ENCODE measurements at places on chromosomes 11 and 22.

GRCh38 chr11:115996808-115997188 is 492.6 kb upstream of the CADM1 start:
- no peak for DNase-seq

DNA sequence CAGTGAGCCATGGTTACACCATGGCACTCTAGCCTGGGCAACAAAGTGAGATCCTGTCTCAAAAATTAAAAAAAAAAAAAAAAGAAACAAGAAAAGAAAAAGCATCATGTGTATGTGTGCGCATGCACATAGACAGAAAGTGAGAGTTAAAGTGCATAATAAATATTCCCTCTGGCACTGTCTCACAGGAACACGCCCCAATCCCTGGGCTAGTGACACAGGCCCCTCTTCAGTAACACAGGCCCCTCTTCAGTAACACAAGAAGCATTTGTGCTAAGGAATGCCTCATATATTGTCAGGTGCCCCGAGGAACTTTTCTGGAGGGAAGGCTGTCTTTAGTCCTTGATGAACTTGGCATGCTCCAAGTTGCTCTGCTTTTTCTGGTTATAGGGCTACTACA is 57.5 kb downstream of the RPL27A start:
- DNase-seq: no peak

DNA sequence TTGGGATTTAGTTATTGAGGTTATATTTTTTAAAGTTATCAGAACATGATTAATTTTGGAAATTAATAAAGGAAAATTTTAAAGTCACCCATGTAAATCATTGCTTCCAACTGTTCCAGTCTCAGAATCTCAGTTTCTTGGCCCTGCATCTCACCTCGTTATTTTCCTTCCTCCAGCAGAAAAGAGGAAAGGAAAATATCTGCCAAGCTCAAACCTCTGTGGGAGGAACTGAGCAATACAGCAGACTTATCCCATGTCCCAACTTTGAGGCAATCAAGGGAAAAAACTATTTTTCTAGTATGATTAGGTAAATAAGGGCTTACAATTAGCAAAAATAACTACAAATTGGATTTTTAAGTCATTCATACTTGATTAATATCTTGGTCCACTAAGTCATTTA is 30.1 kb downstream of the ELMOD1 start:
- no peak for DNase-seq

- peak; percentile 7 for DNase-seq
Observed at GRCh38 chr11:108405706-108406105, 61.6 kb downstream of the C11orf65 start.

GRCh38 chr11:70575396-70576060 is 177.2 kb downstream of the CTTN start:
- DNase-seq: no peak

DNA sequence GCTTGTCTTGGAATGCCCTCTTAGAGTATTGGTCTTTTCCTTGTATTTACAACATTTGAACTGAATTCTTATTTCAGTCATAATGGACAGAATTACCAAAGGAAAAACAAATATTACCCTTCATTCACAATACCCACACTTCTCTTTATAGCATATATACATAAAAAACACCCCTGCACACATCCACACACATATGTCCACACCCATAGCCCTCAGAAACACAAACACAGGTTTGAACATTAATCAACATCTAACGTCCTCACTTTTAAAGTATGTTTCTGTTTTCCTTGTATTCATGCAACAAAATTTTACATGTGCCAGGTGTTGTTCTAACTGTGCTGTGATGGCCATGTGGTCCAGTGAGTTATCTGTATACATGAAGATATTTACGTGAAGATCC is 11.6 kb upstream of the NXPE2 start:
- no peak for DNase-seq

GRCh38 chr11:47606731-47607130 is 12.5 kb upstream of the C1QTNF4 start:
- DNase-seq: peak; percentile 9

DNA sequence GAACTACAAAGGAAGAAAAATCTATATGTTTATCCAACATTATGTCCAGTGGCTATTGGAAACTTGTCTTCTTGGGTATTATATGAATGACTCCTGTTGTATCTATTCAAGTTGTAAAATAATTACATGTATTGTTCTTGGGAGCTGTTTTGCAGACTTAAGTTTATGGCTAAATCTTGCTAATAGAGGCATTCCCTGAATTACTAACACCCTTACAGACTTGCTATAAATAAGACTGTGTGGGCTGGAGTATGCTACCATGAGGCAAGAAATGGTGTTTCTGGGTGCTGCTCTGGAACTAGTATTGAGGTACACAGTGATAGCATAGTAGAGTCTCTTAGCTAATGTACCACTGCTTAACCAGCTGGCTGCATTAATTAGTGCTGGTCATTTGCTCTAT is 155.1 kb downstream of the HIPK3 start:
- no peak for DNase-seq

DNA sequence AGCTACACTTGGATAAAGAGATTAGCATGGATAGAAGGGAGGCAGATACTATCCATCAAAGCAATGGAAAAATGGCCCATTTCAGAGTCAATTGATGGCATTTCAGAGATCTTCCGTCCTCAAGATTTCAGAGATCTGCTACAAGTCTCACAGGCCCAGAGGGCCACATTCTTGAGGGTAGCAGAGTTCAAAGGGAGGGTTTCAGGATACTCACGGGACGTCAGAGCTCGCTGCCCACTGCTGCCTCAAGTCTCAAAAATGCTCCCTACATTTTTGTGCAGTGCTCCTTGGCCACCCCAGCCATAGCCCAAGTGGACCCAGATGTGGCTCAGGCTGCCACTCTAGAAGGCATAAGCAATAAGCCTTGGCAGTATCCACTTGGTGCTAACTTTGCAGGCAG is 24.9 kb downstream of the RTL6 start:
- DNase-seq: no peak

GRCh38 chr22:46622081-46622521 is 1.9 kb downstream of the GRAMD4 start:
- DNase-seq: no peak

- DNase-seq: no peak
Observed at GRCh38 chr11:79963856-79964645, 523.2 kb upstream of the TENM4 start.

DNA sequence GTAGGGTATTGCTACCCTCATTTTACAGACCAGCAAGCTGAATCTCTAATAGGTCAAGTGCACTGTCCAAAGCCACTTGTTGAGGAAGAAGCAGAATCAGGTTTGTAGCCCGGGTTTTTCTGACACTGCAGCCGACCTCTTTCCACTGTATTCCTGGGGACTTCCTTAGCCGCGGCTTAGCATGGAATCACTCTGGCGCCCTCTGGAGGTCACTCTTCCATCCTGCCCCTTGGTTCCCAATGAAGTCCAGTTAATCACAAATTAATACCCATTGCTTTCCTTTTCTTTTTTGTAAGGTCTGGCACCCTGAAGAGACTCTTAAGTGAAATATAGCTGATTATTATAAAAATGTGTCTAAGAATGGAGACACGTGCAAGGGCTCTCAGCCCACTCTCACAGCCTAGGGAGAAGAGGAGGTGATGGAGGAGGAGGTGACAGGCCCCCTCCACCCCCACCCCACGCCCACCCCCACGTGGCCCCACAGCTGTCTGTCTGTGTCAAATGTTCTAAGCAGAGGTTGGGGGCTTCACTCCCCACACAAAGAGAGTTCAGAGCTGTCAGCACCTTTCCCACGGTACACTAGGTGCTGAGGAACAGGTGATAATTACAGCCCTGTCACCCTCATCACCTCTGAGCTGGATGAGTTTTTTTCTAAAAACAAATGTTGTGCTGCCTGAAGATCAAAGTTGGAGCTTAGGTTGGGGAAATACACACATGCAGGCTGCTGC is 57.7 kb upstream of the DRD2 start:
- DNase-seq: peak; percentile 68

- peak; percentile 100 for DNase-seq
Observed at GRCh38 chr11:12075822-12076821, 34.3 kb upstream of the MICAL2 start.

DNA sequence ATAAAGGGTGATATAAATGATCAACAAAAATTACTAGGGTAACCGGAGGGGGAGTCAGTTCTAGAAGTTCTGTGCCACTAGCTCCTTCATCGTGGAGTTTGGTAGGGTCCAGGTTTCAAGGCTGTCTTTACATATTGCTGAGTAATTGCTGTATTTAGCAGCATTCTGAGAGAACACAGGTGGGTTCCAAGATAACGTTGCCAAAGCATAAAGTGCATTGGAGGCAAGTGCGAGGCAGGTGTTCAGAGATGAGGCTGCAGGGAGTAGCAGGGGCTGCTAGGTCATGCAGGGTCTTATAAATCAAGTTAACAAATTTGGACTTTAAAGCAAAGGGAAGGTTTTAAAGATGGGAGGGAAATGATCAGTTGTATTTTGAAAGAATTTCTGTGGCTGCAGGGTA is 17.8 kb downstream of the SGSM3 start:
- DNase-seq: no peak

DNA sequence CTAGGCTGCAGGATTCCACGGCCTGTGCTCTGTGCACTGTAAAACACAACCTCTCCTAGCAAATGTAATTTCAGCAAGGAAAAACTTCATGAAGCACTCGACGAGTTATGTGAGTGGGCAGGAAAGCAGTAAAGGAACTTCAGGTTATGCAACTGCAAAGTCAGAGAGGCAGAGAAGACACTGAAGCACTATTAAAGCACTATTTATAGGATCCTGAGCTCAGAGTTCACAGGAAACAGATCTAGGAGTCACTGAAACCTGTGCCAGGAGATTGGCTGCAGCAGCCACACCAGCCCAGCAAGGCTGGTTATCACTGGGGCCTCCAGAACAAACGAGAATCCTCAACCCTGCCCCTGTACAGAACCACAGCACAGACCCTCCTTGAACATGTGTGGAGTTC is 2.5 kb downstream of the SMIM35 start:
- no peak for DNase-seq

DNA sequence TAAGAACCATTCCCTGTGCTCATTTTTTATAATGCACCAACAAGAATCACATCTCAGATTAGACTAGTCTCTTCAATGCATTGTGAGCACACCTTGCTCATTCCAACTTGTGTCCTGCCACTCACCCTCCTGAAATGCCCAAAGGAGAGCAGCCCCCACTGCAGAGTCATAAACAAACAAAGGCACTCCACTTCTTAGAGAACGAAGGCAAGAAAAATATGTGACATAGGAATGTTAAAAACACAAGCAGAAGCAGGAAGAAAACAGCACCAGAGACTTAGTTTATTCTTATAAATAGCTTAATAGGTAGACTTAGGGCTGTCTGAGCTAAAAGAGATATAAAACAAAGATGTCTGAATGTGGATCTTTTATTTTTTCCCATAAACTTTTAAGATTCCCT is 57.2 kb downstream of the GUCY1A2 start:
- DNase-seq: no peak

- DNase-seq: no peak
Observed at GRCh38 chr22:50361688-50362087, 18.6 kb downstream of the PPP6R2 start.

- DNase-seq: no peak
Observed at GRCh38 chr22:19879992-19880785, 25.5 kb upstream of the GNB1L start.

- no peak for DNase-seq
Observed at GRCh38 chr11:118338637-118339061, 3.9 kb downstream of the CD3D start.

- DNase-seq: no peak
Observed at GRCh38 chr11:27679136-27680015, 20.9 kb downstream of the BDNF start.

DNA sequence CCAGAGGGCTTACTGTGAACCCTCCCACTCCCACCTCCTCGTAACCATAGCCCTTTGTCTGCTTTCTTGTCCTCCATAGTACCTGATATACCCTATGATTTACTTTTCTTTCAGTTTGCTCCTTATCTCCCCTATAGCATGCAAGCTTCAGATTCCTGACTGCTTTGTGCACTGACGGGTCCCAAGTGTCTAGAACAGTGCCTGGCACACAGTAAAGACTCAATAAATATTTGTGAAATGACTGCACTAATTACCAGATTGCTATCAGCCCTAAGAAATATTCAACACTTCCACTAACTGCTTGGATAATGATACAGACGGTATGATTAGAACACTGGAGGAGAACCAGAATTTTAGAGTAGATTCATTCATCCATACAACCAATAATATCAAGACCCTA is 33.0 kb downstream of the ISX start:
- DNase-seq: no peak

- DNase-seq: no peak
Observed at GRCh38 chr11:100849901-100850235, 162.8 kb downstream of the ARHGAP42 start.

GRCh38 chr11:5713695-5714094 is 22.6 kb upstream of the OR56B1 start:
- DNase-seq: no peak

DNA sequence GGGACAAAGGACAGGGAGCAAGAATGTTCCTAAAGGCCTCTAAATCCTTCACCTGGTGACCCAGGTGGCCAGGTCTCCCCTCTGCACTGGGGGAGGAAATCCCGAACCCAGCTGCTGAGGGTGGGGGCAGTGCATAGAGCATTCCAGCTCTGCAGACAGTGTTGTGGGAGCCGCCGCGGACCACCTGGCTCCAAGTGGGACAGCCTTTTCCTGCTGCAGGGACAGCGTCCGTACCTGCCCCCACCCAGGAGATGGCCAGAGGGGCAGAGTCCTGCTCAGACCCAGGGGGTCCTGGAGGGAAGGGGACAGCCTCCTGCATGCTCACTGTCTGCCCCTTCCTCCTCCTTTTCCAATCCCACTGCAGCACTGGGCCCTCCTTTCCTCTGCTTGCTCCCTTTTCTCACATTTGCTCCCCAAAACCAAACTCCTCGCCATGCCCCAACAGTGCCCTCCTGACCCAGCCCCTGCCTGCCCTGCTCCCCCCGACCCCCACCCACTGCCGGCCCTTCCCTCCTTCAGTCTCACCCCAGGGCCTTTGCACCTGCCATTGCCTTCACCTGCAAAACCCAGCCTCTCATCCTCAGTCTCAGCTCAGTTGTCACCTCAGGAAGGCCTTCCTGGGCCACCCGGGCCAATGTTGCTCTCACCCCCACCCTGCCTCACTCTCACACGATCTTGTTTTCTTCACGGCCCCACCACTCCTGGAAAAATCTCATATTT is 12.8 kb downstream of the PNPLA5 start:
- DNase-seq: no peak

DNA sequence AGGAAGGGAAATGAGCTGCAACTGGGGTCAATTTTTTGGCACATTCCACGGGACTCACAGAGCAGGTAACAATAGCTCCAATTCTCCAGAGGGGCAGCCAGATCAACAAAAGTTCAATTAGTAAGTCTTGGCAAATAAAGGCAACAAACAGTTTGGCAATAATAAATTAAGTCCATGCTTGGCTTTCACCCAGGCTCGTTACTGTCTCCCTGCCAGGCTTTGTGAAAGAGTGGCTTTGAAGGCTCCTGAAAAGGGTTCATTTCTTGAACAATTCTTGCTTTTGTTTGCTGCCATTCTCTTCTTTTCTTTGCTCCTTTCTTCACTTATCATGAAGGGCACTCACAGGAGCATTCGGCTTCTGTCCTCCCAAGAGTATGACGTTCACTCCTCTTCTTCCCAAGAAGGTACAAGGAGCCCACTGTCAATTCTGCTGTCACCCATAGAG is 123.3 kb downstream of the APIP start:
- no peak for DNase-seq

Data from fibroblast of skin of scalp (primary cell).